Breast epithelium (tissue), 4 donors: ENCODE measurements at places on chromosomes 6 and 20. TPM values are rescaled to one million over a fixed set of nuclear protein-coding genes. Genes with fewer than 3 reads are reported as not detected.

DNA sequence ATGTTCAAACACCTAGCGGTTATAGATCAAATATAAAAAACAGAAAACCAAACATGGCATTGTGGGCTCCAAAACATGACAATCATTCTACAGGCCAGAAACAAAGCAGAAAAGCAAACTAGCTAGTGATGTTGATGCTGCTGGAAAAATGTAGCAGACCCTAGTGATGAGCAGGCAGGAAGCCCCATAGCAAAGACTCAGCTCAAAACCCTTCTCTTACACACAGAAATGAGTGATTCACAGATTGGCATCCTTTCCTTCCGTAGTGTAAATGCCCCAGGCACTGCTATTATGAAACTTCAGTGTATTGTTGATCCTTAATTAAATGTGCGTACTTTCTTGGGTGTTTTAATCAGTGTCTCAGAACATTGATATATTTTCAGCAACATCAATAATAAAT is 425.1 kb downstream of the UTRN start:
- DNase-seq, result peak; percentile 40

DSTN gene
- total RNA-seq, result 272 TPM

SLC35F1 gene
- total RNA-seq, result 2.5 TPM

DNA sequence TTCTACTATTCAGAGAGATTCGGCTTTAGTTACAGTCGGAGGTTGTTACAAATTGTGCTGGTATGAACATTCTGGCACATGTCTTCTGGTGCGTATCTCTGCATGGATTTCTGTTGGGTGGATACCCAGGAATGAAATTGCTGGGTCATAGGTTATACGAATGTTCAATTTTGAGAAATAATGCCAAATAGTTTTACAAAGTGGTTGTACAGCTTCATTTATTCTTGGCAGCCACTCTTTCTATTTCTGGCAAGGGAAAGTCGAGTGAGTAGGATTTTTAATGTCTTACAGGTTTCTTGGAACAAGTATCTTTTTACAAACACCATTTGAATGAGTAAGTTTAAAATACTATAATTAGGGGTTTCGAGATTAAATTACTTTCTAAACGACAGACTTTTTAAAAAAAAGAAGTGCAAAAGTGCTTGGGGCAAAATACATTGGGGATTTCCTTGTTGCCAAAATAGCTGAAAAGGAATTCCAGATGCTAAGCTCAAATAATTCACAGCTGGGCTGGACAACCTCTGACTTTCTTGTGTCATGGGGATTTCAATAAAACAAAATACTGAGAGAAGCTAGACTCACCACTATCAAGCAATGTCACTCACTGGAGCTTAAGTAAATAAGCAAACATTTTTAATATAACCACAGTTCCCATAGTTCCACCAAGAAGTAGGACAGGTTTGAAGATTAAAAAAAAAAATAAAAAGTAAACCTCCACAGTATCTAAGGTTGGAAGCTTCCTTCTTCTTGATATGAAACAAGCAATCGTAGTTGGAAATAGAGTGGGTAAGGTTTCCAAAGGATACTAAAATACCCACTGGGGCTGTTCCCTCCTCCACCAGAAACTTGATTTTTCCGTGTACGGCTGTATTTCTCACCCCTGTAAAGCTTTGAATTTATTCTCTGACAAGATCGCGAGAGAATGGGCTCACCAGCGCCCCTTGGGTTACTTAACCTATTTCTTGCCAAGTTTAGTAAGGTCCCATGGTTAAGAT is 21.6 kb upstream of the GFOD1 start:
- DNase-seq, result no peak

LRRC1 gene
- total RNA-seq, result 37.4 TPM

DNA sequence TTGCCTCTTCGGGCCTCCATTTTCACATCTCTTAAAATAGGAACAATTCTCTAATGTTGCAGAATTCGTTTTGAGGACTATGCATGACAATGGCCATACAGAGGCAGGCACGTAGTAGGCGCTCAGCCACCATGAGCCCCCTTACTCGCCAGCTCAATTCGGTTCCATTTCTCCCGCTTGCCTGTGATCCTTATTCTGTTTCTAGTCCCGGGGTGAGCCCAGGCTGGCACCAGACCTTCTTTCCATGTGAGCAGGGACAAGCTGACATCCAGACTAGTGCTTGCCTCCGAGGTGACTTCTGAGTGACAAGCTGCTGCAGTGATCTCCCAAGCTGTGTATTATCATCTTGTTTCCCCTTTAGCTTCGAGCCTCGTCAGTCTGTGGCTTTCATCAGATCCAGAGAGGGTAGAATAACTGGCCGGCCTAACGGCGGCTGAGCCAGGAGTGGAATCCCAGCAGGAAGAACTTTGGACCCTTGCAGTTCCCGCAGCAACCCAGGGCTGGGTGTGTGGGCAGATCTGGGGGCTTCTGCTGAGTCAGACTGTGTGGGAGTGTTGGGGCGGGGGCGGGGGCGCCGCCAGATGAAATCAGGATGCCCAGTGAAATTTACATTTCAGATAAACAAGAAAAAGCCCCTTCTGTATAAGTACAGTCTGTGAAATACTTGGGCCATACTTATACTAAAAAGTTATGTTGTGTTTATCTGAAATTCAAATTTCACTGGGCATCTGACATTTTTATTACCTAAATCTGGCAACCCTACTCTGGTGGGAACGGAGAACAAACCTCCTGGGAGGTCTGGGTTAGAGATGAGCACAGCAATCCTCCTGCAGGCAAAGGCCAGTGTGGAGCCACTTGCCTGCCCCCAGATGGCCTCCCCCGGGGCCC is 10.9 kb downstream of the BANF2 start:
- no peak for DNase-seq

DNA sequence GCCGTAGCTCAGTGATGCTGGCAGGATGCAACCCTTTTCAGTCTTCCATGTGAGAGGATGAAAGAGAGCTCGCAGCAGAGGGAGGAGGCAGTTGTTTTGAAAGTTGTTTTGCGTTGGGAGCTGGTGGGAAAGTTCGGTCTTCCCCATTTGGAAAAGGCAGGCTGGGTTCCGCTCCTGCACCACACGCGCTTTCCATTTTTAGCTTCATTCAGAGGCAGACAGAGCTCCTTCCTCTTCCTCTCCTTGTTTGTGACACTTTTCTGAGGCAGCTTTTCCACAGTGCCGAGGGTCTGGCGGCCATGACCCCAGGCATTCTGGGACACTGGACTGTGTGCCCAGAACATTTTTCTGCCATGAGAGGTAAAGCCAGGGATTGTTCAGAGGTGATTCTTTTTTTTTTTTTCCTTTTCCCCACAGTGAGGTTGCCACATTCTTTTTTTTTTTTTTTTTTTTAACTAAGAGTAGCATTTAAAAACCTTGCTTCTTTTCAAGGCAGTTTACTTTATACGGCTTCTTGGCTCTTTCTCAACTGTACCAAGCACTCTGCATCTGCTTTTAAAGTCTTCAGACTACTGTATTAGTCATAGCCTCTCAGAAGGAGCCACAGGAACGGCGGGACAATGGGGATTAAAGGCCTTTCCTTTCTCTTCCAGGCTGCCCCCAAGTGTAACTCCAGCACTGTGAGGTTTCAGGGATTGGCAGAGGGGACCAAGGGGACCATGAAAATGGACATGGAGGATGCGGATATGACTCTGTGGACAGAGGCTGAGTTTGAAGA is 1.6 kb downstream of the PRDM1 start:
- no peak for DNase-seq

LGSN gene
- not detected for total RNA-seq

GRCh38 chr6:157272866-157273755 is 50.2 kb downstream of the TMEM242 start:
- no peak for DNase-seq

DNA sequence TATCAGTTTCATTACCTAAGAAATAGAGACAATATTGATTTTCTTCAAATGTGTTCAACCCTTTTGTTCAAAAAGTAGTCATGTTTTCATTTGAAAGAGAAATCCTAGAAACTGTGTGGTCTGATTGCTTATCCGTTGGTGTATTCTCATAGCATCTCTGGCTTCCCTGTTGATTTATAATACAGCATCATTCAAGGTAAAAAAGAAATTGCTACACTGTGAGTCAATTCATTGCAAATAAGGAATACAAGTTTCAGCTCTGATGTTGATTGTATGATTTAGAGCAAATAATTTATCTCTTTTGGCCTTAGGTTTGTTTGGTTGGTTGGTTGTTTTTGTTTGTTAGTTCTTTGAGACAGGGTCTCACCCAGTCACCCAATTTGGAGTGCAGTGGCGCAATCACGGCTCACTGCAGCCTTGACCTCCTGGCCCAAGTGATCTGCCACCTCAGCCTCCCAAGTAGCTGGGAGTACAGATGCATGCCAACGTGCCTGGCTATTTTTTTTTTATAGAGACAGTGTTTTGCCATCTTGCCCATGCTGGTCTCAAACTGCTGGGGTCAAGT is 185.5 kb upstream of the TNFAIP3 start:
- DNase-seq, result no peak

KCNK15 gene
- 7.3 TPM for total RNA-seq

DNA sequence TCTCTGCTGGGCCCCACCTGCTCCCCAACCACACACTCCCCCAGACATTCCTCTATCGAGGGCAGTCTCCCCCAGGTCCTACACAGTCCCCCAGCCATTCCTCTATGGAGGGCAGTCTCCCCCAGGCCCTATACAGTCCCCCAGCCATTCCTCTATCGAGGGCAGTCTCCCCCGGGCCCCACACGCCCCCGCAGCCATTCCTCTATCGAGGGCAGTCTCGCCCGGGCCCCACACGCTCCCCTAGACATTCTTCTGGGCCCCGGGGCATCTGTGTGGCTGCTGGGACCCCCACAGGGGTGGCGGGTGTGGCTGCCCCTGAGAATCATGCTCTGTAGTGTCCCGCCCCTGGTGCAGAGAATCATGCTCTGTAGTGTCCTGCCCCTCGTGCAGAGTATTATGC is 43.6 kb upstream of the BHLHE23 start:
- DNase-seq, result no peak

AGER gene
- total RNA-seq, result 1.3 TPM

- no peak for DNase-seq
These were observed 256 bp upstream of the OVOL2 start for GRCh38 chr20:18057994-18058349.

DNA sequence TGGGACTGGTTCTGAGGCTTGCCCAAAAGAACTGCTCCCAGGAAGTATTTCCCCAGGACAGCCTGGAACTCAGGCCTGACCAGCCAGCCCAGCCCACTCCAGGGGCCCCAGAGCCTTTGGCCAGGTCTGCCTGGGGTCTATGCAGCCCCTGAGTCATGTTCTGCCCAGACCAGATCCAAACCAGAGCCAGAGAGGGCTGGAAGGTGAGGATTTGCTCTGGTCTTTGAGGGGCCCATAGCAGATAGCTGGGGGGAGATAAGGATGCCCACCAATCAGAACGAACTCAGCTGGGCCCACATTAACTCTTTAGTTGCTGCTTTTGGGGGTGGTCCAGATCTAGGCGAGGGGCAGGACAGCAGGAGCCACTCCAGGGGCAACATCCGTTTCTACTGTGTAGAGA is 16.8 kb downstream of the C6orf132 start:
- DNase-seq, result no peak

DNA sequence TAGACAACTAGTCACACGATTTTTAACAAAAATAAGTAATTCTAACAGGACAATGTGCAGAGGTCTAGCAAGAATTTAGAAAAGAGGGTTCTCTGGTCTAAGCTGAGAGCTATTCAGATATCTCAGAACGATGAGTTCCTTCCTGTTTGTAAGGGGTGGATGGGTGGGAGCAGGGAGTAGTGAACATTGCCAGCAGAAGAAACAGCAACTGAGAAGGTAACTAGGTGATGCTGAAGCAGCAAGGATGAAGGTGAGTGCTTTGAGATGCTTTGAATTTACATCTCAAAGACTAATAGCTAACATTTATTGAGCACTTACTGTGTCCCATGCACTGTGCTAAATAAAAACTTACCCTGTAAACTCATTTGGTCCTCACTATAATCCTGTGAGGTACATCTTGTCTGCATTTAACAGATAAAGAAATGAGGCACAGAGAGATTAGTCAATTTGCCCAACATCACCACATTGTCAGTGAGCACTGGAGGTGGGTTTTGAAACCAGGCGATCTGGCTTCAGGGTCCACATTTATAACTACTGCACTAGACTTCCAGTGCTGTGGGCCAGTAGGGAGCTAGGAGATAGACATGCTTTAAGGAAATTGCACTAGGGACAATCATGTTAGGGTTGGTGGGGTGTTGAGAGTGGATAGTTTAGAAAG is 15.7 kb downstream of the BRD2 start:
- no peak for DNase-seq

- no peak for DNase-seq
These were observed 1.1 kb upstream of the PTK7 start for GRCh38 chr6:43074847-43075669.

FAM184A gene
- 12.8 TPM for total RNA-seq

MYH7B gene
- total RNA-seq, result 1.1 TPM

TNF gene
- total RNA-seq, result 0.33 TPM

DNA sequence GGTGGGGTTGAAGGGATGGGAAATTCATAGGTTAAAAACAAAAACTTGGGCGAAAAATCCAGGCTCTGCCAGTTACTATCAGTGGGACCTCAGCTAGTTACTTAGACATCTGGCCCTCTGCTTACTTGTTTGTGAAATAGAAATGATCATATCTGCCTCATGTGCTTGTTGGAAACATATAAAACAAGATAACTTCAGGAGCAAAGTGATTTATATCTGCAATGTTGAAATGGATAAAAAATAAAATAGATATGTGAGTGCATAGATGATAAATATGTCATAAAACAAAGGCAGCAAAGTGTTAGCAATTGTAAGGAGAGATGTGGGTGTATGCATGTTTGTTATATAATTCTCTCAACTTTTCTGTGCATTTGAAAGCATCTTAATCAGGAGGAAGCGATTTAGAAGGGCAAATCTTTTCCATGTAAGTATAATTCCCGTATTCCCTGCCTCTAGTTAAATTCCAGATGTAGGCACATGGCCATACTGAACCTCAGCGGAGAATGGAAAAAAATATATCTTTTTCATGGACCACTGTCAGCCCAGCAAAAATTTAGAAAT is 579.0 kb upstream of the FLRT3 start:
- no peak for DNase-seq

DNA sequence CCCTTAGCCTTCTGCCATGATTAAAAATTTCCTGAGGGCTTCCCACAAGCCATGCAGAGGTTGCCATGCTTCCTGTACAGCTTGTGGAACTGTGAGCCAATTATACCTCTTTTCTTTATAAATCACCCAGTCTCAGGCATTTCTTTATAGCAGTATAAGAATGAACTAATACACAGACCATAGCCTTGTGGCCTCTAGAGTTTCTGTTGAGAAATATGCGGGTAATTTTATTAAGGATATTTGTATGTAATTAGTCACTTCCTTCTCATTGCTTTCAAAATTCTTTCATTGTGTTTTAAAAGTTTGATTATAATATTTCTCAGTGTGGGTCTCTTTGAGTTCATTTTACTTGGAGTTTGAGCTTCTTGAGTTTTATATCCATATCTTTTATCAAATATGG is 484.9 kb downstream of the COL12A1 start:
- no peak for DNase-seq
